ENCODE measurements at places on chromosomes 11 and 22. TPM values are rescaled to one million over a fixed set of nuclear protein-coding genes. Genes with fewer than 3 reads are reported as not detected.

Gene TMEM109
- 156 TPM for total RNA-seq

Gene CDC42EP2
- total RNA-seq = 27.5 TPM

Gene ASPHD2
- total RNA-seq = 1.2 TPM

Gene LRRN4CL
- total RNA-seq = 2.0 TPM

- H3K27me3 ChIP-seq = no peaks in the 10 kb centered on the region
- no peak overlapping the region for H3K27ac ChIP-seq
- H3K4me1 ChIP-seq = peaks cover 4% of the 10 kb centered on the region
- H3K36me3 ChIP-seq = no peaks in the 10 kb centered on the region
- H3K4me3 ChIP-seq = no peak overlapping the region
Measured at GRCh38 chr11:70016666-70017367, 61.3 kb upstream of the ANO1 start.

DNA sequence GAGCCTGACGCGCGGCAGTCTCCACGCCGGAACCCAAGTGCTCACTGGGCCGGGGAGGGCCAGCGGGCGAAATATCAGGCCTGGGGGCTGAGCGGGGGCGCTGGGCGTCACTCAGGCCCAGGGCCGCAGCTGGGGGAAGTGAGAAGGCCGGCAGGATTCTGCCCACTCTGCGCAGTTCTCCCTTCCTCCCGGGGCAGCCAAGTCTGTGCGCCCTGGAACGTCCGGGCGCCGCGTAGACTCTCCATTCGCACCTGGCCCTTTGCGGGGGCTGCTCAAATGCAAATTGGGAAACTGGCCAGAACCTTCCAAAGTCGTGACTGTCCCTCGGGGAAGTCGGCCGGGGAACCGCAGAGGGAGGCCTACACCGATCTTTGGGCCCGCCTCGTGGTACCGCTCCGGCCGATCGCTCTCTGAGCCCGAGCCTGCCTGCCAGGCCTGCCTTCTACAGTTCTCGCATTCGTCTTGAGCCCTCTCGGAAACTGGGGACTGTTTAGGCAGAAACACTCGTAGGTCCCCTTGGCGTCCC, 2.2 kb upstream of the SLC6A5 start:
- H3K36me3 ChIP-seq = no peaks in the 10 kb centered on the region
- H3K27ac ChIP-seq = no peak overlapping the region
- H3K4me1 ChIP-seq = no peaks in the 10 kb centered on the region
- H3K4me3 ChIP-seq = no peak overlapping the region
- H3K27me3 ChIP-seq = peaks cover 87% of the 10 kb centered on the region

DNA sequence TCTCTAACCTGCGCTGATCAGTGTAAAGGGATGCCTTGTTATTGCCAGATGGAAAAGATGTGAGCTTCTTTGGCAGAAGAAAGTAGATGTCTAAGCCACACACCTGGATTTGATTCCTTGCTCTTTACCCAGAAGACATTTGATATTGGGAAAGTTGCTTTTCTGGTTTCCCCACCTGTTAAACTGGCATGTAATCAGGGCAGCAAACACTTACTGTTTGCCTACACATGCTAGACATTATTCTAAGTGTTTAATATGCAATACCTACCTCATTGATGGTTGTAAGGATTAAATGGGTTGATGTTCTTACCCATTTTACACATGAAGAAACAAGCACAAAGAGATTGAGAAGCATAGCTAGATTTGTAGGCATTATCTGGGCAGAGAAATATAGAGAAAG, 16.6 kb downstream of the ASRGL1 start:
- no peaks in the 10 kb centered on the region for H3K27me3 ChIP-seq
- H3K36me3 ChIP-seq = peaks cover 13% of the 10 kb centered on the region
- no peak overlapping the region for H3K4me3 ChIP-seq
- no peak overlapping the region for H3K27ac ChIP-seq

DNA sequence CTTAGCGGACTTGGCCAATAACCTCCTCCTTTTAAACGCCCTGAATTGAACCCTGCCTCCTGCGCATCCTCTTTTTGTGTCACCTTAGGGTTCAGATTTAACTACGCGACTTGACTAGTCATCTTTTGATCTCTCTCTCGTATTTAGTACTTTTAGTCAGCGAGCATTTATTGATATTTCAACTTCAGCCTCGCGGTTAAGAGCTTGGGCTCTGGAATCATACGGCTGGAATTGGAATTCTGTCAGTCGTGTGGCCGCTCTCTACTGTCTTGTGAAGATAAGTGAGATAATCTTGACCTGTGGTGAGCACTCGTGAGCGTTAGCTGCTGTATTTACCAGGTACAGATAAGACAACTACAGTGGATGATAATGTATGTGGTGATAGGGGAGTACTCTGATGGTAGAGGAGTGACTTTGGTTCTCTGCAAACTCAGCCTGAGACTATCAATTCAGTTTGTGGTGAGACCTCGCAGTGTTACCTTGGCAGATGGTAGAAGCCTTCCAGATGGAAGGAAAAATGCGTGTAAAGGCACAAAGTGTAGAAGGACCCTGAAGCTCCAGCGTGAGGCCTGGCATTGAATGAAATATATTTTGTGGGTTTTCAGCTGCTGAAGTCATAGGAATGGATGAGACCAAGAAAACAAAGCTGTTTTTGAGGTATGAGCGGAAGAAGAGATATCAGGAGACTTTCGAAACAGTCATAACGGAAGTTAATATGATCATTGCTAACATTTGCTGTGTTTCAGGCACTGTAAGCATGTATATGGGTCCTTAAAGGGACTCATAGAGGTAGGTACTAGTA, 682 bp downstream of the ATM start:
- peak overlapping the region; percentile 96 for H3K27ac ChIP-seq
- peak overlapping the region; percentile 74 for H3K4me3 ChIP-seq
- H3K27me3 ChIP-seq = no peaks in the 10 kb centered on the region
- H3K36me3 ChIP-seq = peaks cover 10% of the 10 kb centered on the region

DNA sequence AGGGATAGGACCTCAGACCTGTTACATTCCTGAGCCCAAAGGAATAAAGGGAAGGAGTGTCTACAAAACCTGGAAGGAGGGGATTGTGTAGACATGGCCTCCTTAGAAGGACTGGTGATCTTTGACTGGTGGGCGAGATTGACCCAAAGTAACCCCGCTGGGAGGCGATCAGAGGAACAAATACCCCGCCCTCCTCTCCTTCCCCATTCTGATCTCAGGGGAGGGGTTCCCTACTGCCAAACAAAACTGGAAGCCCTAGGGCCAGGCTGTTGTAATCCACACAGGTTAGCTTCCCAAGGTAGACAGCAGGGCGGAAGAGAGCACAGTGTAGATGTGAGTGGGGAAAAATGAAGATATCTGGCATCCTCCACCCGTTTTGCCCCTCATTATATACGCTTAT, 24.7 kb downstream of the NCF4 start:
- DNase-seq = no peak
- H3K4me1 ChIP-seq = no peaks in the 10 kb centered on the region
- no peaks in the 10 kb centered on the region for H3K27me3 ChIP-seq
- H3K4me3 ChIP-seq = no peak overlapping the region
- no peak overlapping the region for H3K27ac ChIP-seq
- H3K36me3 ChIP-seq = no peaks in the 10 kb centered on the region

DNA sequence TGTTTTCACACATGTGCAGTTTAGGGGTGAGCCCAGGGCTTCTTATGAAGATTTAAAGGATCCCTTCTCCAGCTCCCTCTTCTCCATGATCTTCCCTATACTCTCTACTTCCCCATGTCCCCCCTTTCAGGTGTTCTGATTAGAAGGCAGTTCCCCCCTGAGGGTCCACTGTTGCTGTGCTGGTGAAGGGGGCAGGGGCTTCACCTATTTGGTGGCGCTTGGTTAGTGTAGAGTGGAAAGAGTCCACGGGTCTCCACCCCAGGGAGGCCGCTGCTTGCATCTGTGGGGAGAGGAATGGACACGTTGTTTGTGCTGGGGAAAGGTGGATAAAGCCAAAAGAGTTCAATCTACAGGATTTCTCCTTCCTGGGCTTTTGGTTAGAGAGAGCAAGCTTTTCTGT, 49.3 kb downstream of the BCR start:
- H3K4me3 ChIP-seq = no peak overlapping the region
- H3K27me3 ChIP-seq = no peaks in the 10 kb centered on the region
- H3K36me3 ChIP-seq = no peaks in the 10 kb centered on the region
- no peak for DNase-seq
- H3K27ac ChIP-seq = no peak overlapping the region
- peaks cover 39% of the 10 kb centered on the region for H3K4me1 ChIP-seq

Measured in upper lobe of right lung (tissue), 1 donor.